Prostate gland (tissue), 2 donors: ENCODE measurements at places on chromosomes 7 and 10. TPM values are rescaled to one million over a fixed set of nuclear protein-coding genes. Genes with fewer than 3 reads are reported as not detected.

GRCh38 chr10:89224739-89225443, 17.8 kb upstream of the CH25H start:
- no peaks in the 10 kb centered on the region for H3K36me3 ChIP-seq
- no peak overlapping the region for H3K4me3 ChIP-seq
- H3K27ac ChIP-seq = peak overlapping the region; percentile 59
- DNase-seq = peak; percentile 11
- H3K27me3 ChIP-seq = no peaks in the 10 kb centered on the region

SFTPD gene
- total RNA-seq = 2.6 TPM

DNA sequence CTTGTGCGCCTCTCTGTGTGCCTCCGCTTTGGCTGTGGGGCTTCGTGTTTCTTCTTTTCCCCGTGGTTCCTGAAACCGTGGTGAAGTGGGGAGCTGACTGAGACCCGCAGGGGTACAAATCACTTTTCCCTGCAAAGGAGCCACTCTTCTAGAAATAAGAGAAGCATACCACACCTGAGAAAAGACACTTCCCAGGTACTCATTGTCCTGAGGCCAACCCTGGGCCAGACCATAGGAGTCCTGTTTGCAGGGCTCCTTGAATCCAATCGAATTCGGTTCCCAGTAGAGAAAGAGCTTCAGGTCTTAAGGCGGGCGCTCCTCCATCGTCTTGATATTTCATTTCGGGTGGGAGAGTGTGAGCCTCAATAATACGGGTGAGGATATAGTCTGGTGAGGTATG, 32.4 kb upstream of the ZNF273 start:
- no peaks in the 10 kb centered on the region for H3K36me3 ChIP-seq
- no peaks in the 10 kb centered on the region for H3K27me3 ChIP-seq
- no peaks in the 10 kb centered on the region for H3K4me1 ChIP-seq
- no peak for DNase-seq
- H3K4me3 ChIP-seq = no peak overlapping the region
- H3K27ac ChIP-seq = no peak overlapping the region

DNA sequence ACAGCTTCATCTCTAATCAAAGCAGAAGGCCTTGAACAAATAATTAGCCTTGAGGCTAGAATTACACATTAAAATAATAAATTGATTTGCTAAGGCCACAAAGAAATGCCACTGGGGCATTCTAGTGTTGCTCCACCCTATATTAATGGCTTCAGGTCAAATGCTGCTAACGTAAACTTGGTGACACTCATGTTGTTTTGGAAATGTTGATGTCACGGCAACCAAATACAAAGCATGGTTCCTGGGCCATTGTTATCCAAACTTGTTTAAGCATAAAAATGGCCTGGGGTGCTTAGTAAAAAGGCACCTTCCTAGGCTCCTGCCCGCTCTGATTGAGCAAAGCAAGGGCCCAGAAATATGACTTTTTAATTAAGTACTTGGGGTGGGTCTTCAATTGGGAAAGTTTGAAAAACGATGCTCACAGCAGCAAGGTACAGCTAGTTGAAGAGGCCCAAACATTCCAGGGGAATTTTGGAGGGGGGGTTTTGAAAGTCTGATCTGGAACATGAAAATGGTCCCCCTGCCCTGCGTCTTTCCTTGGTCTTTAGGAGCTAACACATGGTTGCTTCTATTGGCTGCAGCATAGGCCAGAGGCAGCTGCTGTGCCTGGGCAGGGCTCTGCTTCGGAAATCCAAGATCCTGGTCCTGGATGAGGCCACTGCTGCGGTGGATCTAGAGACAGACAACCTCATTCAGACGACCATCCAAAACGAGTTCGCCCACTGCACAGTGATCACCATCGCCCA, 67.8 kb downstream of the ABCC2 start:
- no peaks in the 10 kb centered on the region for H3K36me3 ChIP-seq
- no peaks in the 10 kb centered on the region for H3K27me3 ChIP-seq
- DNase-seq = no peak
- H3K4me3 ChIP-seq = no peak overlapping the region
- H3K27ac ChIP-seq = no peak overlapping the region

DNA sequence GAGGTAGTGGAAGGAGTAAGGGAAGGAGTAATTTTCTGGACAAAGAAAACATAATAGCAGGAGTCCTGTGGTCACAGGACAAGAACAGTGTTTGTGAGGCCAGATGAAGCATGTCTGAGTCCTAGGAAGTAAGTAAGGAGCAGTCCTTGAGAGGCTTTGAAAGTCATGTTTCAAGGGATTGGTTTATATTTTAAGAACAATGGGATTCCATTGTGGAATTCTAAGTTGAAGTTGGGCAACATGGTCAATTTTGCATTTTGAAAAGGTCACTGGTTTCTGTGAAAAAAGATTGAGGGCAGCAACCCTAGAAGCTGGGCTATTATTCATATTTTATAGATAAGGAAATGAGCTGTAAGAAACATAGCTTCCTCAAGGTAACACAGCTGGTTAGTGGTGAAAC, 10.8 kb upstream of the SLC25A28 start:
- no peaks in the 10 kb centered on the region for H3K4me1 ChIP-seq
- no peak overlapping the region for H3K27ac ChIP-seq
- H3K27me3 ChIP-seq = no peaks in the 10 kb centered on the region
- H3K4me3 ChIP-seq = no peak overlapping the region

MMP21 gene
- total RNA-seq = not detected

CYP2C19 gene
- total RNA-seq = not detected

DNA sequence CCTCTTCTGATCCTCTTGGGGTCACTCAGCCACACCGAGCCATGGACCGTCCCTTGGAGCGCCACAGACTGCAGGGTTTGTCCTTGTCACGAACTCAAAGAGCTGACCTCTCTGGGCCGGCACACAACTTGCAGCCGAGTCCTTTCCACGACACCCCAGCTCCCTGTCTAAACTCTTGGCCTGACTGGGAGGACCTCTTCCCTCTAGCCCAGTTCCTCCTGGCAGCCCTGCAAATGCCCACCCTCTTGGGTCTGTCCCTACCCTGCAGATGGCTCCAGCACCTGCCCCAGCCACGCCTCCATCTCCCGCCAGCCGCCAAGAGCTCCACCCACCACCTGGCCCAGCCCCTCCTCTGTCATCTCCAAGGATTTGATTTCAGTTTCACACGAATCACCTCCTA, 339.2 kb downstream of the DNAJB6 start:
- no peak for DNase-seq
- H3K27ac ChIP-seq = no peak overlapping the region
- no peak overlapping the region for H3K4me3 ChIP-seq
- no peaks in the 10 kb centered on the region for H3K36me3 ChIP-seq
